ENCODE measurements at places on chromosomes 16 and 17.

DNA sequence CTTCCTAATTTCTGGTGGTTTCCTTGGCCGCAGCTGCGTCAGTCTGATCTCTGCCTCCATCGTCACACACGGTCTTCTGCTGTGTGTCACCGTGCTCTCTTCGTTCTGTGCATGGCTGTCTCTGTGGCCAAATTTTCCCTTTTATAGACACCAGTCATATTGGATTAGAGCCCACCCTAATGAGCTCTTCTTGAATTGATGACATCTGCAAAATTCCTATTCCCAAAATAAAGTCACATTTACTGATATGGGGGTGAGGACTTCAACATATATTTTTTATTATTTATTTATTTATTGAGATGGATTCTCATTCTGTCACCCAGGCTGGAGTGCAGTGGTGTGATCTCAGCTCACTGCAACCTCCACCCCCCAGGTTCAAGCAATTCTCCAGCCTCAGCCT, 38.4 kb downstream of the GINS3 start:
- no peak for DNase-seq

GRCh38 chr16:67884684-67885083, at the start of gene NRN1L:
Gene NRN1L (plus strand): TSS chr16:67884885. CDS start chr16:67884904, 19 bp downstream.
- DNase-seq = peak; percentile 22

GRCh38 chr16:31331807-31332301, 23.1 kb upstream of the ITGAX start:
- DNase-seq = no peak

- peak; percentile 70 for DNase-seq
Measured at GRCh38 chr17:37239690-37240334, 136.0 kb upstream of the C17orf78 start.

- DNase-seq = no peak
Measured at GRCh38 chr17:13030056-13030455, 12.2 kb upstream of the ELAC2 start.

DNA sequence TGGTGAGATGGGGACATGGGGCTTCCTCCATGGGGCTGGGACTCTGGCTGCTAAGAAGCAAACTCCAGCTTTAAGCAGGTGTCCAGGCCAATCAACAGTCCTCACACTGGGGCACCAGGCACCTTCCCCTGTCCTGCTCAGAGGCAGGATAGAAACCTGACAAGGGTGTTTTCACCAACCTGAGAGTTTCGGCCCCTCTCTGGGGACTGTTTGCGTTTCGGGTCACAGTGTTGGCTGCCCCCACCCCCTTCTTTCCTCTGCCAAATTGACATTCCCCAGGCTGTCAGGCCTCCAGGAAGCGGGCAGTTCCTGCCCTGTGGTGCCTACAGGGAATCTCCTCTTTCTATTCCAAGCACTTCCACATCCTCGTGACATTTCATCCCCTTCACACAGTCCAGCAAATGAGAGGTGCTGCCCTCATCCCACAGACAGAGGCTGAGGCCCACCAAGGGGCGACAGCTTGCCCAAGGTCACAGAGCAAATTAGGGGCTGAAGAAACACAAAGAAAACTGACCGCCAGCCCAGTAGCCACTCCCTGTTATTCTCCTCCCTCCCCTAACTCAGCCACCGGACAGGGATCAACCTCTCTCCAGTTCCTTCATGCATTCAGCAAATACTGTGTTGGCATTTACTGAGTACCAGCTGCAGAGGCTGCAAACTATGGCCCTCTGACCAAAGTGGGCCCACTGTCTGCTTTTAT, 38.0 kb downstream of the MMP15 start:
- no peak for DNase-seq

- no peak for DNase-seq
Measured at GRCh38 chr16:56246051-56246817, 54.9 kb downstream of the GNAO1 start.

DNA sequence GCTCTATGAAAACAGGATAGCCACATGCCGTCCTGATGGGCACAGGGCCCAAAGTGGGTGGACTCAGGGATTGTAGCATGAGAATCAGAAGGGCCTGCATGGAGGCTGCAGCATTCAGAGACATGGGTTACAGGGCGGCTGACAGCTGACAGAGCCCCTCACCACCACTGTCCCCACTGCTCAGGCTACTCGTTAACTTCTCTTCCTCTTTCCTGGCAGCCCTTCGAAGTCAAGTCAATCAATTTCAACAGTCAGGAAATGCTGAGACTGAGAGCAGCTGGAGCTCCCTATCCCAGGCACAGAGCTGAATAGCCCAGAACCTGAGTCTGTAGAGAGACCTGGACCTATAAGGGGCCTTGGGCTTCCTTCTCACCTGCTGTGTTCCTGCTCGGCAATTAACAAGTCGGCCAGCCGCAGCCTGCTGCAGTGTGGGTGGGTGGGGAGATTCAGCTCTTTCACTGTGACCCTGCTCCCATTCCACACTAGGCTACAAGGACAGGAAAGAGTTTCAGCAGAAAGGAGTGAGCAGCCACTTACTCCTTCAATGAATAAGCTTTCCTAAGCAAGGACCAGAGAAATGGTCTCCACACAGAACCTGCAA, 76.9 kb downstream of the TEX14 start:
- DNase-seq = peak; percentile 60

DNA sequence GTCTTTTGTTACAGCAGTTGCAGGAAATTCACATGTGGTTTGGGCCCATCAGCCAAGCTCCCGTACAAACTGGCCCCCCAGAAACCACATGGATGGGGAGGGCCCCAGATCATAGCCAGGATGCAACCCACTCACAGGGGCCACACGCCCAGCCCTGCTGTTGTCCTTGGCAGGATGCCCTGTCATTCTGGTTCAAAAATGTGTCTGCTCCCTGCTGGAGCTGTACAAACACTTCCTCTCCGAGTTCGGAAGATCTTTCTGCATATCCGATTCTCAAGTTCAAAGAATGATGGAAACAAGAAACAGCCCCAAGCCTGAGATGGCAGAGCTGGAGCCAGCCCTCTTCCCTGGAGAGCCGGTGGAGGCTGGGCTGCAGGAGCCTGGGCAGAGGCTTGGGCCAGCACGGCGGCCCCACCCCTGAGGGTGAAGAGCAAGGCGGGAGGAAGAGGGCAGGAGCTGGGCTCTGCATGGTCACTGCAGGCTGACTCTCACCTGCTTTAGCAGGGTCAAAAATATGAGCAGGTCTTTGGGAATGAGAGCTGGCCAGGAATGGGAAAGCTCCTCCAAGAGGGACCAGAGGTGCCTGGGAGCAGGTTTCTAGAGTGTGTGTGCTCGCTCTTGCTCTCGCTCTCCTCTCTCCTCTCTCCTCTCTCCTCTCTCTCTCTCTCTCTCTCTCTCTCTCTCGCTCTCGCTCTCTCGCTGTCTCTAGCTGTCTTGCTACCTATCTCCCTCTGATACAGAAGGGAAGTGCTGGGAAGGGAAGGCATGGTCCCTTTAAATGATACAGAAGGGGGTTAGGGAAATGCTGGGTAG, 34.7 kb upstream of the ENPP7 start:
- DNase-seq = peak; percentile 63

DNA sequence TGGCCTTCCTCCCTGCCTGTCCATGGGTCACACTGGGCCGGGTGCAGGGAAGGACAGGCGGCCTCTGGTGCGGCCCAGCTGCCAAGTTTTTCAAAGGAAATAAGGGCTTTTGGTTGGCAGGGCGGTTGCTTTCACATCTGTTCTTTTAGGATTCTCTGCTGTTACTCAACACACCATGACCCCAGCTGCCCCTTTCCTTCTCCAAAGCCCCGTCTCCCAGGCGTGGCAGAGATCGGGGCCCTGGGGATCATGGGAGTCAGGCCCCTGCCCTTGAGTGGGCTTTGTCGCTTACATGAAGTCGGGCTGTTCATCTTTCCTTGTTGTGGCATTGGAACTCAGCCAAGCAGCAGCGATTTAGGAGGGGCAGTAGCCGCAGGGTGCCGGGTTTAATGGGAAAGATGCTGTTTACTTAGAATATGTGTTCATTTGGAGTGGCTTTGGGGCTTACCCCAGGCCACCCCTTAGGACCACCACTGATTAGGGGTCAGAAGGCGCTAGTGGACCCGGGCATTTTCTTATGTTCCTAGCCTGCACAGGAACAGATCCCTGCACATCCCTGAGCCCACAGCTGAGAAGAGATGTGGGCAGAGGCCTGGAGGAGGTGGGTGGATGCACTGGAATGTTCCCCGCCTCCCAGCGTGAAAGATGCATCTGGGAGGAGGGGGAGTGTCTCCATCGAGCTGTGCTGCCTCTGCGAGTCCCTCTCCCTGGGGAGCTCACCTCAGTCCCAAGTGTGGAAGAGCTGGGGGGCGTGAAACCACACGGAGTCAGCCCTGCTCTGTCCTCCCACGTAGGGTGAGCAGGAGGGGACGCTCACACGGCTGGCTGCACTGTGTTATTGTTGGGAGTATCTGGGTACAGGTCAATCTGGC, 6.8 kb upstream of the ADCY7 start:
- peak; percentile 65 for DNase-seq

DNA sequence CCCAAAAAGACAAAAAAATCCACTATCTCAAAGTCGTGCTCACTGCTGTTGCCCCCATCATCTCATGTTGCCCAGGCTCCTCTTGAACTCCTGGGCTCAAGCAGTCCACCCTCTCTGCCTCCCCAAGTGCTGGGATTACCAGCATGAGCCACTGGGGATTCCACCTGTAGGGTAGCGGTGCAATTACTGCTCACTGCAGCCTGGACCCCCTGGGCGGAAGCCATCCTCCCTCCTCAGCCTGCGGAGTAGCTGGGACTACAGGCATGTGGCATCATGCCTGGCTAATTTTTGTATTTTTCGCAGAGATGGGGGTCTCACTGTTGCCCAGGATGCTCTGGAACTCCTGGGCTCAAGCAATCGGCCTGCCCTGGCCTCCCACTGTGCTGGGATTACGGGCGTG, 37.9 kb upstream of the BHLHA9 start:
- no peak for DNase-seq

- peak; percentile 1 for DNase-seq
Measured at GRCh38 chr16:8852534-8852933, 16.3 kb downstream of the CARHSP1 start.

GRCh38 chr17:50106393-50107131, 11.4 kb downstream of the PDK2 start:
- no peak for DNase-seq

GRCh38 chr17:29577001-29577370, 8.5 kb downstream of the TP53I13 start:
- DNase-seq = no peak

GRCh38 chr16:82682767-82683166, 56.0 kb downstream of the CDH13 start:
- peak; percentile 34 for DNase-seq

DNA sequence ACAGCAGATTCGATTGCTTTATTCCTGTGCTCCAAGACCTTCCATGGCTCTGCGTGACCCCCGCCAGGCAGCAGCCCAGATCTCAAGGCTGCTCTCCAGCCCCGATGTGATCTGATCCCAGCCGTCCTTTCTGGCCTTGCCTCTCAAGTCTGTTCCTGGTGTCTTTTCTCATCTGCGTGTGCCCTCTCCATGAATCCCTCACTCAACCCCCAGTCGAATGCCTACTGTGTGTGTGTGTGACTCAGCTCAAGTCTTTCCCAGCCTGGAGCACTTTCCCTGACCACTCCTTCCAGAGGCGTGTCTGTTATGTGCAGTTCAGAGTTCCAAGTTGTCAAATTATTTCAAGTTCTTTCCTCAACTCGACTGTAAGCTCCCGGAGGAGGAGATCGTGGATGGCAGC, 64.0 kb downstream of the MRM1 start:
- DNase-seq = no peak

- DNase-seq = no peak
Measured at GRCh38 chr16:50814052-50814451, 72.2 kb downstream of the CYLD start.

DNA sequence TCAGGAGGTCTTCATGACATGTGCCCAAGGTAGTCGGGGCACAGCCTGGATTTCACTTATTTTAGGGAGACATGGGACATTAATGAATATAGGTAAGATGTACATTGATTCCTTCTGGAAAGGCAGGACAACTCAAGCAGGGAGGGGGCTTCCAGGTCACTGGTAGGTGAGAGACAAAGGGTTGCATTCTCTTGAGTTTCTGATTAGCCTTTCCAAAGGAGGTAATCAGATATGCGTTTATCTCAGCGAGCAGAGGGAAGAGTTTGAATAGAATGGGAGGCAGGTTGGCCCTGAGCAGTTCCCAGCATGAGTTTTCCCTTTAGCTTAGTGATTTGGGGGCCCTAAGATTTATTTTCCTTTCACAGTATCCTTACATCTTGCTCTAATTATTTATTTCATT, 443.8 kb upstream of the EEF2KMT start:
- no peak for DNase-seq

DNA sequence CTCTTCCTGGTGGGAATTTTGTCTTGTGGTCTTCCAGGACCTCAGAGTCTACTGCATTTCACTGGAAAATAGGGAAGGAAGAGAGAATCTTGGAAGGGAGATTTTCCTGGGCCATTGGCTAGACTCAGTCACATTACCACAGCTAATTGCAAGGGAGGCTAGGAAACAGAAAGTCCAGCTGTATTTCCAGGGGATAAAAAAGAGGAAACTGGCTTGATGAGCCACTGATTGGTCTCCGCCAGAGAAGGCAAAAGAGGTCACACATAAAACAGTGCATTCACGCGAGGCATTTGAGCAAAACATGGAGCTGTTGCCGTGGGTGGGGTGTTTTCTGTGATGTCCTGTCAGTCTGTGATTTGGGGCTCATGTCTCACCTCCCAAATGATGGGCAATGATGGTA, 345.3 kb downstream of the FOXL1 start:
- DNase-seq = no peak

DNA sequence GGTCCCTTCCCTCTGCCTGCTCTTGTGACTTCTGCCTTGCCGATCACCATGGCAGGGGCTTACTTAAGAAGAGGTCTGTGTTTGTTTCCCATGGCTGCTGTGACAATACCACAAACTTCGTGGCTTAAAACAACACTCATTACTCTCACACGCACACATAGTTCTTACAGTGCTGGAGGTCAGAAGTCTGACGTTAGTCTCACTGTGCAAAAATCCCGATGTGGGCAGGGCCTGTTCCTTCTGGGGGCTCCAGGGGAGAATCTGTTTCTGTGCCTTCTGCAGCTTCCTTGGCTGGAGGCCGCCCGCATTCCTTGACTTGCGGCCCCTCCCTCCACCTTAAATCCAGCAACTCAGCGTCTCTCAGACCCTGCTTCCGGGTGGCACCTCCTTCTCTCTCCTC, 249.2 kb upstream of the GSE1 start:
- no peak for DNase-seq

- no peak for DNase-seq
Measured at GRCh38 chr16:19184823-19185509, 16.9 kb downstream of the SYT17 start.

DNA sequence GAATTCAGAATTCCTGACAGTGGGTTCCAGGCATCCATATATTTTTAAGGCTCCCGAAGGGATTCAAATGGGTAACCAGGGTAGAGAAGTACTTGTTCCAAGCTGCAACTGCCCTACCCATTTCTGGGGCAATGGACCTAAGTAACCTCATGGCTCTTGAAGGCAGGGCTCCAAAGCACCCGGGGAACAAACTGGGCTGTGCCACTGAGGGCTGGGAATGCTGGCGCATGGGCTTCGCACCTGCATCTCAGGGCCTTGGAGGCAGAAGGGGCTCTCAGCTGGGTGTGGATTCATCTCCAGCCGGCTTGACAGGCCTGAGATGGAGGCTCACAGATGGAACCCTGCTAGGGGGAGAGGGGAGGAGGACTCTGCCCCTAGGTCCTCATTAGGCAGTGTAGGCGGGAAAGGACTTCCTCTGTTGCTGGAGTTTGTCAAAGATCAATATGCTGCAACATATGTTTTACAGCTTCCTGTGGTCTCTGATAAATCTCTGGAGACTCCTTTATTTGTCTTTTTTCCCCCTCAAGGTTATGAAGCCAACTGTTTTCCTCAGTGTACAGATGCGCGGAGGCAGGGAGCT, 232.3 kb upstream of the NLRP1 start:
- no peak for DNase-seq

GRCh38 chr17:61431594-61432311, 20.5 kb upstream of the TBX4 start:
- no peak for DNase-seq

GRCh38 chr17:43932357-43932756, 9.9 kb downstream of the PPY start:
- no peak for DNase-seq

Data from hematopoietic multipotent progenitor cell treated with erythropoietin and hydrocortisone succinate and interleukin-3 and kit ligand, for 4 days (in vitro differentiated cells).